ENCODE measurements at places on chromosomes 11 and 22. TPM values are rescaled to one million over a fixed set of nuclear protein-coding genes. Genes with fewer than 3 reads are reported as not detected.

Gene APOBEC3F
- 6.1 TPM for total RNA-seq

Gene CECR2
- total RNA-seq = not detected

Gene PRG3
- not detected for total RNA-seq

Gene C11orf97
- not detected for total RNA-seq

Gene PIK3IP1
- total RNA-seq = 37.4 TPM

Gene OR56A1
- total RNA-seq = under 0.01 TPM

Gene DERL3
- 0.43 TPM for total RNA-seq

Gene OR8A1
- total RNA-seq = not detected

All from bronchial smooth muscle cell (primary cell).